ENCODE measurements at places on chromosomes 7 and 10.

- DNase-seq, result no peak
These were observed 105.8 kb downstream of the GRM8 start for GRCh38 chr7:127146746-127147536.

GRCh38 chr7:33107136-33108066 is 1.8 kb downstream of the RP9 start:
- peak; percentile 46 for DNase-seq

DNA sequence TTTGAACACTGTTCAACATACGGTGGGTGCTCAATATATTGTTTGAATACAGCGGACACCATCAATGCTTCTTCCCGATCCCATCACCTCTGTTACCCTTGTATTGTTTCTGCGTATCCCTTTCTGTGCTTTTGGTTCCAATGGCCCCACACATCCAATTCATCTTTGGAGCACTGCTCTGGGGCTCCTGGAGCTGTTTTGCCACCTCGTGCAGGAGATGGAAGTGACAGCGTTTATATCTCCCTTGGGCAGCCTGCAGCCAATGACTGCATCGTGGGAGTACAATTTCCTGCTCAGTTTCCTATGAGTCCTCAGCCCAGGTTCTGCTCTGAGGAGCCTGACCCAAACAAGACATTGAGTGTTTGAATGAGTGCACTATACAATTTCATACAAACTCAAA is 50.2 kb upstream of the PIK3CG start:
- DNase-seq, result no peak

- DNase-seq, result no peak
These were observed 748.0 kb downstream of the CNTNAP2 start for GRCh38 chr7:146864644-146865043.

DNA sequence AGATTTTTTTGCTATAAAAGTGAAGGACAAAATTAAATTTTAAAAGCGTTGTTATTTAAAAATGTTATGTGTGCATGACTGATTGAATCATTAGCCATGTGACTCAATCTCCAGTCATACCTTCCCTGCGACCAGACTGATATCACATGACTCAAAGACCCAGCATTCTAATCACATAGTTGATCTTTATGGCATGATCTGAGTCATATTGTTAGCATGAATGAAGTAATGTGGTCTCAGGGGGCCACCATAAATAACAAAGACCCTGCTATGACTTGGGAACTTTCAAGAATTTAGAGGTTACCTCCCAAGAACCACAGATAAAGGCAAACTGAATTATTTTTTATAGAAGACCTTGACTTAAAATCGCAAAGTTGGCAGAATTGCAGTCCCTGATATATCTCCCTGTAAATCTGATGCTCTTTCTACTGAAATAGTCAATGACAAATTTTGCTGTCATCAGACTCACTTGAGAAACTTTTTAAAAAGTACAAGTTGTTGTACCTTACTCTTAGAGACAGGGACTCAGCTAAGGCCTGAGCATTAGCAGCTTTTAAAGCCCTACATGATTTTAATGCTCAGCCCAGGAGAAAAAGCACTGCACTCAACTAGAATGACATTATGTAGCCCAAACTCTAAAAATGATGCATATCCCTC is 717.3 kb downstream of the XPNPEP1 start:
- no peak for DNase-seq

DNA sequence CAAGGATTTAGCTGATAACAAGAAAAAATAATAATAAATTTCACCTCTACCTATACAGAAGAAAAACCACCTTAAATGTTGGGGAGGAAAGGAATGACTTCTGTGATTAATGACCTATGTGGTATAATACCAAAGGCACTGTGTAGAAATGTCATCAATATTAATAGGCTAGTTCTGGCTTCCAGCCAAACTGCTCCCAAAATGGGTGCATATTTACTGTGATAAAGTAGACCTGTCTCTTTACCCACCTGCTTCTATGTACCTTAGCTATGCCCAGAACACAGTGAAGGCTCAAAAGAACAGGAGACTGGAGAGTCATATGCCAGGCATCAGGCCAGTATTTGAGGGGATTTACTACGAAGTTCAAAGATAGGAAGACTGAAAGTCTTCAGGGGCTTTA is 76.0 kb downstream of the ATE1 start:
- DNase-seq, result no peak

GRCh38 chr10:101617102-101617823 is 29.1 kb downstream of the DPCD start:
- no peak for DNase-seq

DNA sequence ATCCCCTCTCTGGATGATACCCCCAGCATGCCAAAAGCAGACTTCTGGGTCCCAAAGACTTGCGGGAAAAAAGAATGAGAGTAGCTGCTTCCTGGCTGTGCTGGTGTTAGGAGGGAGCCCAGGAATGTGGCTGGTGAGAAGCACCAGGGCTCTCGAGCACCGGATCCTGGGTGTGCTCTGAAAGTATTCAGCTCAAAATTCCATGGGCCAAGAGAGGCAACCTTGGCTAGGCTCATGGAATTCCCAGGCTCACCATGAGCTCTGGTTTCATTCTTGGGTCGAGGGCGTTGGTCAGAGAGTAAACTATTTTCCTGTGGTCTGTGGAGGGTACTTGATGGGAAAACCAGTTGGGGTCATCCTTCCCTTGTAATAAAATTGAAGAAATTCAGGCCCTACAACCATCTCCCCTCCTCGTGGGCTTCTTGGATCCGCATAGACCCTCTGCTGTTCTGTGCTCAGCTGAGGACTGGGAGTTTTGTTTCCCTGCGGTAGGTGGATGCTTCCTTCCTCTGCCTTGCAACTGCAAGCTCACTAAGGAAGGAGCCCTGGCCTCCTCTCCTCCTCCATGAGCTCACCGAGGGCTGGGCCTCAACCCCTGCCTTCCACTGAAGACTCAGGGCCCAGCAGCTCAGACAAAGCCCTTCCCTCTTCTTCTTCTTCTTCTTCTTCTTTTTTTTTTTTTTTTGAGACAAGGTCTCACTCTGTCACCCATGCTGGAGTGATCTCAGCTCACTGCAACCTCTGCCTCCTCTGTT is 34.5 kb upstream of the AQP1 start:
- no peak for DNase-seq

GRCh38 chr7:127514499-127514898 is 70.9 kb downstream of the GCC1 start:
- peak; percentile 73 for DNase-seq

DNA sequence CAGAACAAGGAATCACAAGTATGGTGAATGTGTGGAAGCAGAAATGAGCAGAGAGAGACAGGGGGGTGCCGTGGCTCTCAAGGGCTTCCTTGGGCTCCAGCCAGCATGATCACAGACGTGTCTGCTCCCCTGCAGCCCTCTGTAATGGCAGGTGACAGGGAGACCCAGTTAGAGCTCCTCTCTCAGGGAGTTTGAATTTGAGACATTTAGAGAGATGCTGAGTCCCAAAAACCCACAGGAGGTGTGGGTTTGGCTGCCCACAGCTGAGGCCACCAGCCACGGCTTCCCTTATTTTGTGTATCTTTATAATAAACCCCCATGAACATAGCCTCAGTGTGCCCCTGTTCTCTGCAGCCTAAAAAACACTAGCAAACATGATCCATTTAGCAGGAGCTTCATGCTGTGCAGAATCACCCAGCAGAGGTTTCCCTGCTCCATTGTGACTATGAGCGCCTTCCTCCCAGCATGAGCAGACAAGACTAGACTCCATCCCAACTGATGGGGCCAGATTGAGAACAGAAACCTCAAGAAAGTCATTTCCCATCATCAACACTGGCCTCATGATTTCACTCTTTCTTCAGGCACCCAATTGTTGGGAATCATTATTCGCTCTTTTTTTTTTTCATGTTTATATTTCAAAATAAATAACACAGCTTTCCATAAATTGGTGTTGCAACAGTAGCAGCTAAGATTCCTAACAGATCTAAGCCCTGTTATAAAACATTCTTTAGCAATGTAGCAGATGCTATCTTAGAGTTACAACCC is 13.4 kb downstream of the NOD1 start:
- no peak for DNase-seq

GRCh38 chr10:92757066-92757710 is 67.4 kb downstream of the HHEX start:
- peak; percentile 60 for DNase-seq

DNA sequence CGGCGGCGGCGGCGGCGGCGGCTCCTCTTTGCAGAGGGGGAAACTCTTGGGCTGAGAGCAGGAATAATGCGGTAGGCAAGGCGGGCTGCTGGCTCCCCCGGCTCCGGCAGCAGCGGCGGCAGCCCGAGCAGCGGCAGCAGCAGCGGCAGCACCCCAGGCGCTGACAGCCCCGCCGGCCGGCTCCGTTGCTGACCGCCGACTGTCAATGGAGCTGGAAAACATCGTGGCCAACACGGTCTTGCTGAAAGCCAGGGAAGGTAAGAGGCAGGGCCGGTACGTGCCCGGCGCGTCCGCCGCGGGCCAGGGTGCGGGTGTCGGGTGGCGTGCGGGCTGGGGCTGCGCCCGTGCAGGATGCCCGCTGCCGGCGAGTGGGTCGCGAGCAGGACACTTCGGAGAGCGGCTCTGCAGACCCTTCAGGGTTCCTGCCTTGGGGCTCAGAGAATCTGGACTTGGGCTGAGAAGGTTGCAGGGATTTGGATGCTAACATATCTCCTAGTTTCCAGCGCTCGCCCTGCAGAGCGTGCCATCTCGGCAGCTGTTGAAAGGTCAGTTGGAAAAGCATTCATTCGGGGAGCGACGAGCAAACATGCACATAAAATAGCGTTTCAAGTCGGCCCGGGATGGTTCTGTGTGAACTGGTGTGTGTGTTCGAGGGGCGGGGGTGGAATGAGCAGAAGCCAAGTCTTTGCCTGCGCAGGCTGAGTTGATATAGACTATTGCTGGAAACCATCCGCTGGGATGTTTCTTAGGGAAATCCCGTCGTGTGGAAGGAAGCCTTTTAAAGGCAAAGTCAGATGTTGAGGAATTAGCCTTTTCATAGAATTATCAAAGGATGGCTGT is 562 bp downstream of the GRK5 start:
- DNase-seq, result peak; percentile 8

DNA sequence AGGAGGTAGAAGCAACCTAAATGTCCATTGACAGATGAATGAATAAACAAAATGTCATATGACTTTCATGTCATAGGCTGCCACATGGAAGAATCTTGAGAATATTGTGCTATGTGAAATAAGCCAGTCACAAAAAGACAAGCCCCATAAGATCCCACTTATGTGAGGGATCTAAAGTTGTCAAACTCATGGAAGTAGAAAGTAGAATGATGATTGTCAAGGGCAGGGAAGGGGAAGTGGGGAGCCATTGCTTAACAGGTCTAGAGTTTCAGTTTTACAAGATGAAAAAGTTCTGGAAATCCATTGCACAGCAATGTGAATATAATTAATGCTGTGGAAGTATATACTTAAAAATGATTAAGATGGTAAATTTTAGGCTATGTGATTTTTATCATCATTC is 229.3 kb upstream of the KMT2E start:
- DNase-seq, result no peak
